ENCODE measurements at places on chromosomes 1 and 21.

GRCh38 chr21:44539046-44539445 is 949 bp downstream of the KRTAP10-1 start:
- DNase-seq = no peak

- no peak for DNase-seq
These were observed 70.6 kb upstream of the NFIA start for GRCh38 chr1:61011561-61012263.

- no peak for DNase-seq
These were observed 483.9 kb downstream of the OMA1 start for GRCh38 chr1:58062635-58063034.

DNA sequence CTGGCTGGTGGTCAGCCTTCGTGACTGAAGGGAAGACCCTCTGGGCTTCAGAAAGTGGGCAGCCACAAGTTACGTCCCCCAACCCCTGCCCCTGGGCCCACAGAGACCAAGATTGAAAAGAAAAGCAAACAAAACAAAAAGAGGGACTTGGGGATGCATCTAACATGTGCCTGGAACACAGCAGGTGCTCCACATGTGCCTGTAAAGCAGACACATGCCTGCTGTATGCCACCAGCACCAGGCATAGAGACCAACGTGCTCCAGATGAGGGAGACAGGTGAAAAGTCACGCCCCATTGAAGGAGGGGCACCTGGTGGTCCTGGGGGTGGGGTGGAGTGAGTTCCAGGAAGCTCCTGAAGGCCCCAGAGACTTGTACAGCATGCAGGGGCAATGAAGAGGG is 11.9 kb downstream of the CDK18 start:
- no peak for DNase-seq

- no peak for DNase-seq
These were observed 56.1 kb downstream of the LMX1A start for GRCh38 chr1:165300400-165300903.

GRCh38 chr1:17569200-17570139 is 30.0 kb downstream of the ARHGEF10L start:
- DNase-seq = peak; percentile 83

Data from endodermal cell (in vitro differentiated cells).